Stimulated activated CD4-positive, alpha-beta T cell treated with anti-CD3 and anti-CD28 coated beads, Interleukin-15, amount 100 ng/mL, for 48 hours (primary cell): ENCODE measurements at places on chromosomes 6 and 20.

DNA sequence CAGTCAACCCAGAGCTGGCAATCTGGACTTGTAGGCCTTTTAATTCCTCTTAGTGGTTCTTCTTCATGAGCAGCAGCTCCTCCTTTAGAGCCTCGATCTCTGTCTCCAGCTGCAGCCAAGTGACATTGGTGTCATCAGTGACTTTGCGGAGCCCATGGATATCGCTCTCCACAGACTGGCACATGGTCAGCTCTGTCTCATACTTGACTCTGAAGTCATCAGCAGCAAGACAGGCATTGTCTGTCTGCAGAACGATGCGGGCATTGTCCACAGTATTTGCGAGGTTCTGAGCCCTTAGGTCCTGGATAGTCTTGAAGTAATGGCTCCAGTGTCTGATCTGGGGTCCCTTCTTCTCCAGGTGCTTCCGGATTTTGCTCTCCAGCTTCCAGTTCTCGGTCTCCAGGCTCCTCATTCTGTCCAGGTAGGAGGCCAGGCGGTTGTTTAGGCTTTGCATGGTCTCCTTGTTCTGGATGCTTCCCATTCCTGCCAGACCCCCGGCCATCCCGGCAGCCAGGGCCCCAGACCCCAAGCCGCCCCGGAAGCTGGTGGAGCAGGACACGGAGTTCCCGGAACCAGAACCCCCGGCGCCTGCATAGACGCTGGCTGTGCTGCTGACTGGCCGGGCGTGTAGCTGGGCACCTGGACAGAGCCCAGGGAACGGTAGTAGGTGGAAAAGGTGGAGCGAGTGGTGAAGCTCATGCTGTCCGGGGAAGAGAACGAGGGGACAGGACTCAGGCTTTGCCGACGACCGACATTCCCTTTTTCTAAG, 15.1 kb downstream of the RFPL4B start:
- DNase-seq: no peak

GRCh38 chr6:11806561-11807317, 28.1 kb upstream of the ADTRP start:
- DNase-seq: no peak

DNA sequence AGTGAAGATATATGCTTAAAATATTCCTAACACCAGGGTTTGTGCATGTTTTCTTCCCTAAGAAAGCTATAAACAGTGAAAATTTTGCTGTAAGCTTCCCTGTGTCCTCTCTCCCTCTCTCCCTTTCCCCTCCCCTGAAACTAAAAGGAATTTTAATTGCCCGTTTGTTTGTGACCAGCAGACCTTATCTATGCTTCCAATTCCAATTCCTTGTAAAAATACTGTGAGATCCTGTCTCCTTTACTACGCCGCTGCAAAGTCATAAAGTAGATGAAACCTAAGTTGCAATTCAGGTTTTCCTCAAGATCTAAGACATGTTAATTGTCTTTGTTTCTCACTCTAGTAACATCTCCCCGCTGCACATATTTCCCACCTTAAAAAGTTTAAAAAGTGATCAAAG, 82.3 kb downstream of the DNAH8 start:
- no peak for DNase-seq

GRCh38 chr20:24684421-24684871, 215.0 kb downstream of the SYNDIG1 start:
- no peak for DNase-seq
